ENCODE measurements at places on chromosomes 11 and 22. TPM values are rescaled to one million over a fixed set of nuclear protein-coding genes. Genes with fewer than 3 reads are reported as not detected.

The TEF gene
- polyA plus RNA-seq: 12.6 TPM

The TBC1D22A gene
- polyA plus RNA-seq: 34.6 TPM

The HMOX1 gene
- 35.5 TPM for polyA plus RNA-seq

The GRM5 gene
- not detected for polyA plus RNA-seq

The GAL3ST1 gene
- 10.2 TPM for polyA plus RNA-seq

The YAP1 gene
- 12.0 TPM for polyA plus RNA-seq

The SLC6A5 gene
- polyA plus RNA-seq: under 0.01 TPM

The OR52N1 gene
- not detected for polyA plus RNA-seq

Data from sigmoid colon (tissue), 7 donors.